Cardiac muscle cell (in vitro differentiated cells and primary cell): ENCODE measurements at places on chromosomes 16 and 17.

GRCh38 chr17:43734376-43734775, 24.2 kb downstream of the SOST start:
- DNase-seq, result peak; percentile 92

GRCh38 chr16:77434530-77435271, at the start of gene ADAMTS18:
ADAMTS18 (minus strand) TSS chr16:77435034; CDS start chr16:77434695, 339 bp downstream.
- DNase-seq, result no peak

DNA sequence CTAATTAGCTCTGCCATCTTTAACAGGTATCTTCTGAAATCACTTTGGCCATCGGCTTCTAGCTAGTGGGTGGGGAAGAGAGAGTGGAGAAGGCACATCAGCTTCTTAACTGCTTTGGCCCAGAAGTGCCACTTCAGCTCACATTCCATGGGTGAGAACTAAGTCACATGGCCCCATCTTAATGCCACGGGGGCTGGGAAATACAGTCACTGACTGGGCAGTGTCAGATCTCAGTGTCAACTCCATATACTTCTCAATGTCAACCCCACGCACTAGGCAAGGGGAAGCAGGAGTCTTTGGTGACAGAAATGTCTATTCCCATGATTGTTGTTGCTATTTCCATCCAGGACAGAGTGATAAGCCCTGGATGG, 29.4 kb downstream of the CCR7 start:
- peak; percentile 83 for DNase-seq

DNA sequence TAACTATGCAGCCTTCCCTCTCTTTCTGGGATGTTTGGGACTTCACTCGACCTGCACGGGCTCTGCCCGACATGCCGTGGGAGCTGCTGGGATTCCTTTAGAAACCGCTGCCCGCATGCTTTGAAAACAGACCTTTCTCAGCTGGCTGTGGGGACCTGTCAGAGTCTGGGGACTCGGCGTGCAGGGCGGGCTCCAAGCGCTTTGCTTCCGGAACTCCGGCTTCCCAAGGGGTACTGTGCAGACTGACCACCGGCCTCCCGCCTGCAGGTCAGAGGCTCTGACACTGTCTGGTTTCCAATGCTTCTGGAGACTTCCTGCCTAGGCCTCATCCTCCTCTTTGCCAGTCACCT, 11.8 kb downstream of the PRSS27 start:
- no peak for DNase-seq

- no peak for DNase-seq
Observed at GRCh38 chr16:88103011-88103410, 151.8 kb downstream of the BANP start.

GRCh38 chr16:81758376-81758775, 20.7 kb upstream of the PLCG2 start:
- no peak for DNase-seq

- no peak for DNase-seq
Observed at GRCh38 chr16:67474551-67475455, 6.2 kb downstream of the ATP6V0D1 start.
